ENCODE measurements at places on chromosomes 7 and 10.

- no peak for DNase-seq
These were observed 327.9 kb downstream of the ACTR3B start for GRCh38 chr7:153087498-153087897.

DNA sequence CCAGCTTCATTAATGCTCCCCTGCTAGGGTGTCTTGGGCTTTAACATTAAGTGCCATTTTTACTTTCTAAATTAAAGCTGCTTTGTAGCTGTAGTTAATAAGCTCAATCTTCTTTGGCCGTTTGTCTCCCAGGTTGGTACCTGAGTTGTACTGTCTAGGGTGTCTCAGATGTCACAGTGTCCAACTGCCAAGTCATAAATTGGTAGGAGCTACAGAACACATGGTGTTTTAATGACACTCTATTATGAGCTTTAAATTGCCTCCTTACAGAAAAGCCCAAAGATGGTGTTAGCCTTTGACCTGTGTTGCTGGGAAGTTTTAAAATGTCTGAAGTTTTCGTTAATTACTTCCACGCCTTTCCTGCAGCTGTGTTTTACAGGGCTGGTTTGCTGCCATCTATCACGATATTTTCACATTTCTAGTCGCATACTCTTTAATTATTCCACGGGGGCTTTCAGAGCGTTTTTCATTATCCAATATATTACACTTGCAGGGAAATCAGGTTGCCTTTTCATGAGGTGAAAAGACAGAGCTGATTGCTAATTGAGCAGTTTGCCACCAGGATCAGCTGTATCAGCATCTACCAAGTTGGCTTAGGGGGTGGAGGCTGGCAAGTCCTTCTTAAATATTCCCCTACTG, 247.8 kb upstream of the PLPP4 start:
- no peak for DNase-seq

DNA sequence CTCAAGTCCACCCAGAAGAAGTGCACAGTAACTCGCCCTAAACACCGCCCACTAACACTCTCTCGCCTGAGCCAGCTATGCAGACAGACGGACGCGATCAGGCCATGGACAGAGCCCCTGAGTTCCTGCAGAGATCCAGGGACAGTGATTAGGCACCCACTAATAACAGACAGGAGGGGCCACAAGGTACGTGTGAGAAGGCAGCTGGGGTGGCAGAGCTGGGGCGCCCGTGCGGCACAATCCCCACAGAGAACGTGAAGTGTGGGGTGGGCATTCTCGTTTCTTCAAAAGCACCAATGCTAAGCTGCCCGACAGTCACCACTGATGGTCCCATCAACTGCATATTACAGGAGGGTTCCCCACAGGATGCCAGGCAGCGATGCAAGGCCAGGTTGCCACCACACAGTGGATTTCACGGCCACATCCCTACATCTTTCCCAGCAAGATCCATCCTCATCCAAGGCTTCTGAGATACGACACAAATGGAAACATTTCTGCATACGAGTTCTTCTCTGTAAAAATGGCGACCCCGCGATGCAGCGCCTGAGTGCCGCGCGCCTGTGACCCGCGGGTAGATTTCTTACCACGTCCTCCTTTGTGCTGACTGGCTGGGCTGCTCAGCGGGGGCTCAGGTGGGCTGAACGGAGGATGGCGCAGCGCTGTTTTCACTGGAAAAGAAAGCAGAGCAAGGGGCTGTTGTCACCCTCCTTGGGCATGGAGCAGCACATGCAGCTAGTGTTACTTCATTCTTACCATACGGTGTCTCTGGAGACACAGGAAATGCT, 237.5 kb downstream of the TNS3 start:
- no peak for DNase-seq

DNA sequence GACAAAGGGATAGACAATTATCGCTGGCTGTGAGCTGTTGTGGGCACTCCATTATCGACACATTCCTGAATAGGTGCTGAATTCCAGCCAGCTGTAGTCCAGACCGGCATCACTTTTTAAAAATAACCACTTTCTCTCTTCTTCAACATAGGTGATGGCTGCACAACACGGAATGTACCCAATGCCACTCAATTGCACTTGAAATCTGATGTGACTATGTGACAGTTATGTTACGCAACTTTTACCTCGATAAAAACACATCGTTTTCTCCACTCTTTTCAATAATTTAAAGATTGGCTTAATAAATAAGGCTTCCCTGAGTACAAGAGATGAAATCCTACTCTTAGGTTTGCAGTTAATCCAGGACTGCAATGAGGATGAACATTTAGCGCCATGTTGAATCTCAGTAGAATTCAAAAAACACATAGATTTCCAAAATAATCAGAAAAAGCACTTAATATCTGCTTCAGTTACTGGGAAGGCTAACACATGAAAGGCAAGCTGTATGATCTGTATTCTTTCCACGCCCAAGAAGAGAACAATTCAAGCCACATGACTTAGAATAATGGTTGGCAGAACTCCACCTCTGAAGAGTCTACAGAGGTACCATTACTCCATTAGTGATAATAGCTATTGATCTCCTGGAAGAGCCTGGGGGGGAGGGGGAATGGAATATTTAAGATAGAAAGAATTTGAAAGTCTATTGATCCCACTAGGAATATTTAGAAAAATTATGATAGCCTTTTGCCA, 3.6 kb downstream of the YWHAG start:
- DNase-seq = no peak

- DNase-seq = no peak
These were observed 166.7 kb upstream of the PRKCQ start for GRCh38 chr10:6746782-6747181.

All from HTR-8/SVneo (cell line).